ENCODE measurements at places on chromosomes 2 and 18.

DNA sequence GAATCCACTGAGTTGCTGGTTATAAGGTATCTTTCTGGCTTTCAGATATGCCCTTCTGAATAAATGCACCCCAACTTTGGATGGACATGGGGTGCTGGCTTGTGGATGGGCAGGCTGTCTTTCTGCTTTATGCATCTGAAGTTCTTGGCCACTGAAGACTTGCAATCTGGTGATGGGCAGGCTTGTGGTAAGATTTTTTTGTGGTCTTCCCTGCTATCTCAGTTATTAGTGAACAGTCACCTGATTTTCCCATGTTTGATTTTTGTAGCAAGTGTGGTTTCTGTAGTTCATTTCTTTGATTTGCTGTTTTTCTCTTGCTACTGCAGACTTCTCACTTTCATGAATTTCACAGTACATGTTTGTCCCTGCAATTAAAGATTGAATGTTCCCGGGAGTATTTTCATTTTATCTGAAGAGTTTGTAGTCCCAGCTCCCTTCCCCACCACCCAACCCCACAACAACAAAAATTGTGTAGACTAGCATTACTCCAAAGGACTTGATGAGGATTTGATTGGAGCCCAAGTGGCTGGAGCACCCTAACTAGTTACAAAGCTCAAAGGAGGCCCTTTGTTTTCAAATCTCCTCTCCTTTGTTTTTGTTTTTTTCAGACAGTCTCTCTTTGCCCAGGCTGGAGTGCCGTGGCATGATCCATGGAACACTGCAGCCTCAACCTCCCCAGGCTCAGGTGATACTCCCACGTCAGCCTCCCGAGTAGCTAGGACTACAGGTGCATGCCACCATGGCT is 63.6 kb upstream of the MGAT5 start:
- DNase-seq, result no peak

GRCh38 chr2:187422282-187422681 is 25.8 kb downstream of the CALCRL start:
- no peak for DNase-seq

GRCh38 chr2:231244382-231245248 is 46.2 kb downstream of the ARMC9 start:
- DNase-seq, result no peak

DNA sequence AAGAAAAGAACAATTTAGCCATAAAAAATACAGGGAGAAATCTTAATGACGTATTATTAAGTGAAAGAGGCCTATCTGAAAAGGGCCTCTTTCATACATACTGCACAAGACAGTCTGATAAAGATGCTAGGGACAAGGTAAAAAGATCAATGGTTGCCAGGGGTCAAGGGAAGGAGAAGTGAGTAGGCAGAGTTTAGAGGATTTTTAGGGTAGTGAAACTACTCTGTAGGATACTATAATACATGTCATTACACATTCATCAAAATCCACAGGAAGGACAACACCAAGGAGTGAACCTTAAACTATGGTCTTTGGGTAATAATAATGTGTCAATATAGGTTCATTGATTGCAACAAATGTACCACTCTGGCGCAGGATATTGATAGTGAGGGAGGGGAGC is 289.3 kb downstream of the FSIP2 start:
- no peak for DNase-seq

DNA sequence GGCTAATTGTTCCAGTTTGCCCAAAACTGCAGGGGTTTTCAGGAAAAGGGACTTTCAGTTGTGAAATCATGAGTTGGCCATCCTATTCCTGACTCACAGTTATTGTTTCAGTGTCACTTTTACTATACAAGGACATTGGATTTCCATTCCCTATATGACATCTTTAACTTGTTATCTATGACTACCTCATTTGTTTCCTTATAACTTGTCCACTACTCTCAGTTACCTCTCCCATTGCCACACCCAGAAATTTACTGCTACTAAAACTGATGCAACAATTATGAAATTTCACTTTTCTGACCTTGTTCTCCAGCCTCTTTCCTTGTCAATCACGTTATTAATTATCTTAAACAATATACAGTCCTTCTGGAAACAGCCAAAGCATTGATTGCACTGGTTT is 116.5 kb upstream of the ZNF804A start:
- no peak for DNase-seq

- DNase-seq, result no peak
These were observed 5.2 kb upstream of the CTDSP1 start for GRCh38 chr2:218394298-218395089.

GRCh38 chr2:62672601-62673000 is 32.9 kb upstream of the EHBP1 start:
- DNase-seq, result no peak

- no peak for DNase-seq
These were observed 301.6 kb downstream of the CYP26B1 start for GRCh38 chr2:71846072-71846471.

- DNase-seq, result no peak
These were observed 225.4 kb upstream of the FBXO11 start for GRCh38 chr2:48131539-48132270.

DNA sequence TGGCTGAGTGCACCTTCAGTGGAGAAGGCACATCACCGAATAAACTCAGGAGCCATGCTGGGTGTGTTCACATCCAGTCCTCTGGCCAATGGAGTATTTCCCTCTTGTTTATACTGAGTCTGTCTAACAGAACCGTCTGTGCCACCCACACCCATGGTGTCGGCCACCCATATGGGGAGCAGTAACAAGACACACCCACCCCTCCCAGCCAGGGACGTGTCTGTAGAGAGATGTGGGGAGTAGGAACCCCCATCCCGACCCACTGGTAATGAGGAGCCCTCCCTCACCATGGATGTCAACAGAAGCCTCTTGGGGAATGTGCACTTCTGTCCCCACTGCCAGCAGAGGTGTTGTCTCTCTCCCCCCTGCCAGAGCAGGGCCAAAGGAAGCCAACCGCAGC is 37.1 kb downstream of the KCNG2 start:
- no peak for DNase-seq

DNA sequence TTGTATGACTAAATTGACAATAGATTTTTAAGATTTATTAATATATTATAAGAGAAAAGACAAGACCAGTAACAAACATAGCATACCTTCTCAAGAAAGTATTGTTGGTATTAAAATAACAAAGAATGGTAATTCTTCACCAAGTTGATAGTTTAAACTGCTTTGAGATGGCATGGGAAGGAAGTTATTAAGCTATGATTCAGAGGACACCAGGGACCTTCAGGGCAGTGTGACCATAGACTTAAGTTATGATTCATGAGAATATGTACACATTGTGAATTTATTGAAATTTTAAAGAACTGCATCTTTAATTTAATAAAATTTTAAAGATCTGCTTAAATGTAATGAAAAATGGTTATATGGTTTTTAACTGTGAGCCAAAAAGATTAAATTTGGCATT is 205.7 kb downstream of the DSEL start:
- no peak for DNase-seq

DNA sequence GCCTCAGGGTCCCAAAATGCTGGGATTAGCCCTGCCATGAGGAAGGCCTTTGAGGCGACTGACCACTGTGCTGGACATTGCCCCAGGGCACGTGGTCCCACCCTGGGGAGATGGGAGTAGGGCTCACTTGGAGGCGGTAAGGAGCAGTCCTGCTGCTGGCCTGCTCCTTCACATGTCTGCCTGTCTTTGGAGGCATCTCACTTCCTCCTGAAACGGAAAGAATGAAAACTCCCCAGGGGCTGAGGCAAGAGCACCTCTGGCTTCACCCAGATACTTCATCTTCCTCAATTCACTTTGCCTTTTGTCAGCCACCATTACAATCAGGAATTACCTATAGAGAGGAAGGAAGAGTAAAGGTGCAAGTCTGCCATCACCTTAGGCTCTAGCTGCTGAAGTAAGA is 59.9 kb upstream of the GATA6 start:
- no peak for DNase-seq

DNA sequence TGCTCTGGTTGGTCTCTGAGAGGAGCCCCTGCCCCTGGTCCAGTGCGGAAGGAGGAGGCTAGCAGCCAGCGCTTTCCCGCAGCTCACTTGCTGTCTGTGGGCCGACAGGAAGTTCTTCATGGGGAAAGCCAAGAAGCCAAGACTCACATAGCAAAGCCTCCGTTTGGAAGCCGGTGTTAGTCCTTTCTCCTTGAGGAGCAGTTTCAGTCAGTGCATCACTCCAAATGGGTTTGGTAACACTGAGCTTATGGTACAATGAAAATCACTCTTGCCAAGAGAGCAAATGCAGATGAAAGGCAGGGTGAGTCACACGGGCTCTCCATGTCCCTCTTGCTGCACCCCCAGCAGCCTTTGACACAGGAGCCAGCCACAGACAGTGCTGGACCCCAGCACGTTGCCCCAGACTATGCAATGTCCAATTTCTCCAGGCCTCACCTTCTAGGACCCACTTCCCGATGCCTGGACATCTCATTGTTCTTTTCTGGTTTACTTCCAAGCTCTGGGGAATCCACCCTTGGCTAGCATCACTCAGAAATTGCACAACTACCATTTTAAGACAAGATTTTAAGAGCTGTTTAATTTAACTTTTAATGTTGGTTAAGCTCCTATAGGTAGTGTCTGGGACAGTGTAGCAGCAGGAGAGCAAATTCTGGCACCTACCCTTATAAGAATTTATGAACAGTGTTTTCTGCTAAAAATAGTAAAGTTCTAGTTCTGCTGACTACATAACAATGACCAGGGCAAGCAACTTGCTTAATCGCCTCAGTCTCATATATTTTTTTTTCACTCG is 174.9 kb downstream of the ASB1 start:
- no peak for DNase-seq

GRCh38 chr18:27966881-27967280 is 210.0 kb downstream of the CDH2 start:
- no peak for DNase-seq

- no peak for DNase-seq
These were observed 75.7 kb downstream of the TRIM43 start for GRCh38 chr2:95667480-95667879.

DNA sequence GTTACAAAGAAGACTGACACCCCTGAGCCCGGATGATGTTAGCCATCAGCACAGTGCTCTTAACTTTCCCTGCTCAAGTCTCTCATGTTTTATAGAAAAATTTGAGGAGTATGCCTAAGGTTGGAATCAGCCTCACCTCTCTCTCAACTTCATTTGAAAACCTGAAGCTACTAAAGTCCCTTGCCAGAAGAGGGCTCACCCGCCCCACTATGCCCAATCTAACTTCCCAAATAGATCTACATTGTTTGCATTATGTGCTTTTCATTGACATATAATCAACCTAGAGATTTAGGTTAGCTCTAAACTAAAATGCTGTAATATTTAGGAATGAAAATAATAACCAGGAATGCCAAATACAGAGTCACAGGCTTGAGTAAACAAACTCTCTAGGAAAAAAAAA is 305.4 kb downstream of the NCKAP5 start:
- DNase-seq, result no peak

DNA sequence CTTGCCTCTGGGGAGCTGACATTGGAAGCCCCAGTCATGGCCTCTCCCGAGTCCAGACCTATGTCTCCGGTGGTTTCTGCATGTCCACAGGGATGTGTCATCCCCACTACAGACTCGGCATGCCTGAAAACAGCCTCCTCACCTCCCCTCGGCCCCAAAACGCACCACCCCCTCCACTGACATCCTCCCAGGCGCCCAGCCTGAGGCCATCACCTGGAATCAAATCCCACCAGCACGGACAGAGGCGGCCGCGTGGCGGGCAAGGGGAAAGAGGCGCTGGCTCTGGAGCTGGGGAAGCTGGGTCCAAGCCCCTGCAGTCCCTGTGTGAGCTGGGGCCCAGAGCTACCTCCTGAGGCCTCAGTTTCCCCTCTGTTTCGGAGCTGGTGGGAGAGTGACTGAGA is 69.9 kb upstream of the SMAD7 start:
- DNase-seq, result no peak

- no peak for DNase-seq
These were observed 44.1 kb upstream of the EPAS1 start for GRCh38 chr2:46252891-46253659.

- DNase-seq, result no peak
These were observed 78.9 kb downstream of the CPS1 start for GRCh38 chr2:210635257-210635656.

DNA sequence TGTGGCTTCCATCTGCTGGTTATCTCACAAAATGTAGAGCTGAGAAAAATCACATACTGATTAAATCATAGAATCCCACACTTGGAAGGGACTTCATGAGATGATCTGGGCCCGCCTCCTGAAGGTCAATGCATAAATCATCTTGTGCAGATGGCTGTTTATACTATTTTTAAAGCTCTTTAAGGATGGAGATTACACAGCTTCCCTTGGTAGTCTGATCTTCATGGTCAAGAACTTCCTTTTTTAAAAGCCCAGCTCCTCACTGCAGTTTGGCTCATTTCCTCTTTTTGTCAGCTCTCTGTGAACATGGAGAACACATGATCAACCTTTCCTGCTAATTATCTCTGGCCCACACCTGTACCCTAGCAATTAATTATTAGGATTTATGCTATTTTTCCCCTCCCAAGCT is 25.9 kb downstream of the GCG start:
- DNase-seq, result no peak

GRCh38 chr2:184498936-184499335 is 99.4 kb upstream of the ZNF804A start:
- DNase-seq, result no peak

DNA sequence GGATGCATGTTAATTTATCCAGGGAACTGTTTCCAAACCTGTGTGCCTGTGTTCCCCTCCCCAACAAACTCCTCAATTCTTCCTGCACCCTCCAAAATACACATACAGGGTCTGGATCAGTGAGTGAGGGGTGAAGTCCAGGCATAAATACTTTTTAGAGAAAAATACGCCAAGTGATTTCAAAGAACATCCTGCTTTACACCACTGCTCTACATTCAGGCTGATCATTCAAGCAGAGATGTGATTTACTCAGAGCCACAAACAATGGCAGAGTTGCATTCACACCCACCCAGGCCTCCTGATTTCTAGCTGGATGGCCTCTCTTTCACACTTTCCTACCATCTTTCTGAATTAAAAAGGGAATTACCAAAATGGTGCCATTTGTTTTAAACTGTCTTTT is 289.5 kb upstream of the SLC14A2 start:
- no peak for DNase-seq

- DNase-seq, result no peak
These were observed 19.9 kb upstream of the PLEKHH2 start for GRCh38 chr2:43616967-43617680.

DNA sequence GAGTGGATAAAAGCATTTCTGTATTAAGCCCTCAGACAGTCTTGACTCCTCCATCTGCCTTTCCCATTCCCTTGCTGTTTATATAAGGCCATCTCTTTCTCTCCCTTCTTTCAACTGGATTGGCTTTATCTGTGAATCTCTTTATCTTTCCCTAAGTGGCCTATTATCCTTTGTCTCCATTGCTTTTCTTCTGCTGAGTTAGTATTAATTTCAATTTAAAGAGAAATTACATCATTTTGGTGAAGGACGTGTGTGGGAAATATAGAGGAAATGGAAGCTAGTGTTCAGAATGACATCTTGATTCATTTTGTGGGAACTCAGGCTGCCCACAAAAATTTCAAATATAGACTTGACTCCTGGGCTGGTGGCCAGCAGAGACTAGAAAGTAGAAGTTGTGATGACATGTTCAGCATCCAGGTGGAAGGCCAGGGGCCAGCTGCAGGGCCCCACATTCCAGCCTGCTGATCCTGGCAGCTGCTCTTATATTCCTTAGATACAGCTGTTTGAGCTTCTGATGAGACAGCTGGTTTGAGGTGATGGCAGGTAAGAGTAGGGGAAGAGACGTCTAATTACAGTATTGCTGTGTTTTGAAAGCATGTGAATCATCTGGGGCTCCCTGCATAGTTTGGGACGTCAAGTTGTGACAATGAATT is 52.3 kb downstream of the DIS3L2 start:
- no peak for DNase-seq

All from hematopoietic multipotent progenitor cell treated with erythropoietin and hydrocortisone succinate and interleukin-3 and kit ligand, for 15 days (in vitro differentiated cells).